ENCODE measurements at places on chromosomes 2 and 18.

- no peak for DNase-seq
Measured at GRCh38 chr2:62215306-62216064, 19.6 kb downstream of the B3GNT2 start.

- no peak for DNase-seq
Measured at GRCh38 chr2:175293776-175294175, 112.3 kb upstream of the ATP5MC3 start.

- DNase-seq = peak; percentile 99
Measured at GRCh38 chr2:9951522-9952285, at the start of gene GRHL1. Gene GRHL1, plus strand, starts transcription at chr2:9951693. Its CDS starts 141 bp downstream, at chr2:9951834.

- no peak for DNase-seq
Measured at GRCh38 chr2:167753142-167753541, 494.3 kb downstream of the STK39 start.

DNA sequence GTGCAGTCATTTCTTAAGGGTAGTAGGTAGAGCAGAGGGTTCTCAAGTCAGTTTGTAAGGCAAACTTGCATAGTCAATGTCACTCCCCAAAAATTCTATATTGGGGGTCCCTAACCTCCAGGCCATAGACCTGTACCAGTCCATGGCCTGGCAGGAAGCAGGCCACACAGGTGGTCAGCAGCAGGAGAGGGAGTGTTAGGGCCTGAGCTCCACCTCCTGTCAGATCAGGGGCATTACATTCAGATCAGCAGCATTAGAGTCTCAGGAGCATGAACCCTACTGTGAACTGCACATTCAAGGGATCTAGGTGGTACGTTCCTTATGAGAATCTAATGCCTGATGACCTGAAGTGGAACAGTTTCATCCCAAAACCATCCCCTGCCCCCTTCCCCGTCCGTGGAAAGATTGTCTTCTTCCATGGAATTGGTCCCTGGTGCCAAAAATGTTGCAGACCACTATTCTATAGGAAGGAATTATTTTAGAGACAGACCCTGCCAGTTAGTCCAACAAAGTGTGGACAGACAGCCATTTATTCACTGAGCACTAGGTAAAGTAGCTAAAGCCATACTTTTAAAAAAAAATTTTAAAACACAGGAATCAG lies 6.7 kb downstream of the COA5 start:
- DNase-seq = no peak

DNA sequence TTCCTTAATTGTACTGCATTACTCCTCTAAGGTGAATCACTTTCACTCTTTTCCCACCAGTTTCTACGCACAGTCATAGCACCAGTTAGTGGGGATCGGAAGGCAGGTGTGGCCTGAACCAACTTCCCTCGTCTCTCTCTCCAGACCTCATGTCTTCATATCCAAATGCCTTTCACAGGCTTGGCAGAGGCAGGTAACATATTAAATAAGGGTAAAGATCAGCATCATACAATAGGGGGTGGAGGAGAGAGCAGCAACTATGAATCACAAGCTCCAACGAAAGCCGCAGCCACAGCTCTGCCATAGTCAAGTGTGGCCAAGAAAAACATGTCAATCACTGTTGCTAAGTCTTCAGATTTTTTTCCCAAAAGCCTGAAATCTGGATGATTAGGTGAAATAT lies 40.3 kb downstream of the AP1S3 start:
- no peak for DNase-seq

DNA sequence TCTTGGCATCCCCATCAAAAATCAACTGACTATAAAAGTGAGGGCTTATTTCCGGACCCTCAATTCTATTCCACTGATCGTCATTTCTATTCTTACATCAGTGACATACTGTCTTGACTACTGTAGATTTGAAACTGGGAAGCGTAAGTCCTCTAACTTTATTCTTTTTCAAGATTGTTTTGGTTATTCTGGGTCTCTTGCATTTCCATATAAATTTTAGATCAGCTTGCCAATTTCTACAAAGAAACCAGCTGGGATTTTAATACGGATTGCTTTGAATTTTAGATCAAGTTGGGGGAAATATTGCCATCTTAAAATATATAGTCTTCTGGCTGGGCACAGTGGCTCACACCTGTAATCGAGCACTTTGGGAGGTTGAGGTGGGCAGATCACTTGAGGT lies 17.9 kb upstream of the INPP4A start:
- DNase-seq = no peak

- DNase-seq = no peak
Measured at GRCh38 chr2:200762127-200762526, 49.6 kb upstream of the BZW1 start.

GRCh38 chr18:22871809-22872525 lies 61.2 kb upstream of the RBBP8 start:
- no peak for DNase-seq

GRCh38 chr18:75530118-75530517 lies 102.6 kb upstream of the SMIM21 start:
- no peak for DNase-seq

DNA sequence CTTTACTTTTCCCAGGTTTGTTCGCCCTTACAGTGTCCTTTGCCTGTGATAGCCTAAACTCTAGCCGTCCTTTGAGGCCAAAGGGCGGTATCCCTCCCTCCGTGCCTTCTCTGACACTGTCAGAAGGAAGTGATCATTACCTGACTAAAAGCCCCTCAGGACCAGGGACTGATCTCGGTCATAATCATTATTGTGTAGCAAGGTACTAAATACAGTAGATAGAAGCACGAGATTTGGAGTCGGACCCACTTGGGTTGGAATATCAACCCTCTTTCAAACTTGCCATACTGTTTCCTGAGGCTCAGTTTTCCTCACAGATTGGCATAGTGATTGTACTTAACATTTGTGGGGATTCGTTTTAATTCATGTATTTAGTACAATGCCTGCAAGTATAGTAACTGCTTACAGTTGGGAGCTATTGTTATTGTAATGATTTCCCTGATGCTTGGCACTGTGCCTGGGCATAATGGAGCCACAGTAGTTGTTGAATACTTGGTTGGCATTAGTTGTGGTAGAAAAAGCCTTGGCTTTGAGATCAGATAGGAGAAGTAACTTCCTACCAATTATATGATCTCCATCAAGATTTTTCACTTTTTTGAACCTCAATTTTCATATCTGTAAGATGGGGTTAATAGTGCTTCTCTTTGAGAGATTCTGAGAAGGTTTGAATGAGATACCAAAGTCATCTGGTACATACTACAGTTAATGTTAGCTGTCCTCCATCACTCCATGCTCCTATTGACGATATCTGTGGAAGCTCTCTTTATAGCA lies 836 bp downstream of the STK11IP start:
- DNase-seq = no peak

DNA sequence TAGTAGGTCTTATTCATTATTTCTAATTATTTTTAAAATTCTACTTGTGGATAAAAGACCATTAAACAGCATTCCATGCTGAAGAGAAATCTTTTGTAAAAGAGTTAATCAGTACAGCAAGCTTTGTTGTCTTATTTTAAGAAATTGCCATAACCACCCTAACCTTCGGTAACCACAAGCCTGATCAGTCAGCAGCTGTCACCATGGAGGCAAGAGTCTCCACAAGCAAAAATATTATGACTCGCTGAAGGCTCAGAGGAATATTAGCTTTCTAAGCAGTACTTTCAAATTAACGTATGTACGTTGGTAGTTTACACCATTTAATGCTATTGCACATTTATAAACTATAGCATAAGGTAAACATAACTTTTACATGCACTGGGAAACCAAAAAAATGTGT lies 650.5 kb upstream of the LINC00305 start:
- DNase-seq = no peak

DNA sequence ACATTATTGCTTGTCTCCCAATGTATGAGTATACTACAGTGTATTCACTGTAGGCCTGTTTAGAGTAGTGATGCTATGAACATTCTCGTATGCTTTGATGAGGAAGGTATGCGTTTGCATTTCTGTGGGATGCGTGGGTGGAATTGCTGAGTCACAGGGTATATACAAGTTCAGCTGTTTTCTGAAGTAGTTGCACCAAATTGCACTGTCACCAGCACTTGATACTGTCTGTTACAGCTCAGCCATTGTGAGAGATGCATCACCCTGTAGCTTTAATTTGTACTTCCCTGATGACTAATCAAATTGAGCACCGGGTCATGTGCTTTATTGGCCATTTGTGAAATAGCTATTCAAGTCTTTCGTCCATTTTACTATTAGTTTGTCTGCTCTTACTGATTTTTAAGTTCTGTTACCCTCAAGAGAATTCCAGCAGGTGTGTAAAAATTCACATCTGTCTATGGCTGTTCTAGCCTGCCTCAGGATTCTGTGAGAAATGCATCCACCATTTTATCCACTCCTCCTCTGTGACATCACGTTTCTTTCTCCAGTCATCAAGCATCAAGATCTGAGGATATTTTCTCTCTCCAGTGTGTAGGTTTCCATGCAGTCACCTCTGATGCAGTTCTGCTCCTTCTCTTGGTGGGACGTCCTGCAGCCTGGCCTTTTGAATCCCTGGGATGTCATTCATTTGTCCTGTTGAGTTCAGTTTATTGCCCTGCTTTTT lies 72.5 kb downstream of the DGKD start:
- DNase-seq = no peak

DNA sequence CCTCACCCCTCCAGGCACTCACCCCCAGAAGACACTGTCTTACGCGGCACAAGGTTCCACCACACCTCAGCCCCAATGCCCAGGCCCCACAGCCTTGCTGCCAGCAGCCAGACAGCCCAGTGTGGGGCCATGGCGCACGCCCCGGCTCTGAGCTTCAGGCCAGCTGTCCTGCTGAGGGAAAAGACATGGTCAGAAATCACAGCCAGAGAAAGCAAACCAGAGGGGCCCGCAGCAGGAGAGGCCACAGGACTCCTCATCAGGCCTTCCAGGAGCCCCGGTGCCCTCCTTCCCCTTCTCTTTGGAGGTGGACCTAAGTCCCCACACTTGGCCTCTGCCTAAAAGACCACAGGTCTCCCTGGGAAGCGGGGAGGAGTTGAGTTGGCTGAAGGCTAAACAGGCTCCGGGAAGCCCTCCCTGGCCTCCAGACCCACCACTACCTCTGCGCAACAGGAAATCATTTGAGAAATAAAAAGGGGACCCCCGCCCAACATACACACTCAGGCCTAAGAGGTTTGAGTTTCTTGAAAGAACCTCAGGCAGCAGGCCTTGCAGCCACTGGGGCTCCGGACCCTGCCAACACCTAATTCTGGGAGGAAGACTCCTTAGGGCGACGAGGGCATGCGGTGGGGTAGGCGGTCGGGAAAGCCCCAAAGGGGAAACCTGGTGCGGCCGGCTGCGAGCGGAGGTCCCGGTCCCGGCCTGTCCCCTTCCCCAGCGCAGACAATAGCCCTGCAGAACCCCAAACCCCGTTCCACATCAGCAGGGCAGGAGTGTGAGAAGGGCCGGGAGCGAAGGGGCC lies 1.9 kb downstream of the SEMA4C start:
- DNase-seq = no peak

DNA sequence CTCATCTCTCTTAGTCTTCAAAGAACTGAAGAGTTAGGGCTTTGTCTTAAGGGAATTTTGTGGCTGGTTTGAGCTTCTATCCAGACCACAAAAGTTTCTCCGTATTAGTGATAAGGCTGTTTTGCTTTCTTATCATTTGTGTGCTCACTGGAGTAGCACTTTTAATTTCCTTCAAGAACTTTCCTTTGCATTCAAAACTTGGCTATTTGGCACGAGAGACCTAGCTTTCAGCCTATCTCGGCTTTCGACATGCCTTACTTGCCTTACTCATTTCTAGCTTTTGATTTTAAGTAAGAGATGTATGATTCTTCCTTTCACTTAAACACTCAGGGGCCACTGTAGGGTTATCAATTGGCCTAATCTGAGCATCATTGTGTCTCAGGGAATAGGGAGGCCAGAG lies 29.9 kb downstream of the HDHD2 start:
- DNase-seq = no peak

GRCh38 chr2:75551434-75551833 lies 9.3 kb downstream of the EVA1A start:
- no peak for DNase-seq

DNA sequence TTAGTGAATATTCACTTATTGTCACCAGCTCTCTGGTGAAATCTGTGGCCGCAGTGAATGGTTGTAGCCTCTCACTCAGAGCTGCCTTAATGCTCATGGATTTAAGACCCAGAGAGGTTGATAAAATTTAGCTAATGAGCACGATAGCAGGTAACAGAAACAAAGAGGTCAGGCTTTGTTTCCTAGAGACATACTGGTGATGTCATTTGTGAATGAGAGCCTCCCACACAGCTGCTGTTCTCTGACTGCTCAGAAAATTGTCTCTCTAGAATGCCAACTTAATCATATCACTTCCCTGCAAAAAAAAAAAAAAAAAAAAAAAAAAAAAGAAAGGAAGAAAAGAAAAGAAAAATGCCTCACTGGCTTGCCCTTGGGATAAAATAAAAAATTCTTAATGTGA lies 411.7 kb upstream of the MYT1L start:
- no peak for DNase-seq

GRCh38 chr2:69514406-69514805 lies 77.2 kb upstream of the NFU1 start:
- no peak for DNase-seq

GRCh38 chr2:219851801-219852481 lies 224.5 kb downstream of the SLC4A3 start:
- no peak for DNase-seq

DNA sequence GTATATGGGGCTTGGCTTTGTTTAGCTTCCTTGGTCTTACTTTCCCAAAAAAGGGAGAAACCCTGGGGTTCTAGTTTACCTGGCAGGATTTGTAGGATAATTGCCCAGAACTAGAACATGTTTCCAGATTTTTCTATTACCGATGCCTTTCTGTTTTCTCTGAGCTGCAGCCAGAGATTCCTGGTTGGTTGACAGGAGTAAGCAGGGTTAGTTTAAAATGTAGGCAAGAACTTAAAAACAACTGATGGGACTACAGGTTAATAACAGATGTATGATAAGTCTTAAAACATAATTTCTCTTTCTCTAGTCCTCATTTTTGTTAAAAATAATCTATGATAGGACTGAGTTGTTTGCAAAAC lies 38.9 kb upstream of the GMCL1 start:
- no peak for DNase-seq

DNA sequence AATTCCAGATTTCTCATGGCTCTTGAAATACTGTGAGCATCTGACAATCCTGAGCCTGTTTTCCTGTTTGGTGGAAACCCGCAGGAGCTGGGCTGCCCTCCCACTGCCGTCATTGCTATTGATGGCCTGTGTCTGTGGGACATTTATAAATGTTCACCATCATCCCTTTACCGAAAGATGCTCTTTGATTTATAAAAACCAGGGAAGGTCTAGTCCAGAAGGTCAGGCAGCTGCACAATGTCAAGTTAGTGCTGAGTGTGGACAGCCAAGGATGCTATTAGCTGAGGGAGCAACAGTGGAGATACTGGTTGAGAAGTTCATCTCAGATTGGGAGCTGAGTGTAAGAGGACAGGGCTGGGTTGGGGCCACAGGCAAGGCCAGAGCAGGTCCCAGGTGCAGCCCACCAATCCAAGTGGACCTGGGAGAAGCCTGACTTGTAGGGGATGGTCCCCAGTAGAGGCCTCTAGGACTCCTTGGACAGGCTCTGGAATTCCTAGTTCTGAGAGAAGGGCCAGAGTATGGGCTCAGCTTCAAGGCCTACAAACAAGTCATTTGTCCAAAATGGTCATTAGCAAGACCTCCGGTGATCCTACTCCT lies 55.1 kb downstream of the COPS8 start:
- DNase-seq = no peak

- DNase-seq = no peak
Measured at GRCh38 chr2:196123679-196124373, 47.6 kb downstream of the STK17B start.

Measured in GM12891 (cell line).